ENCODE measurements at places on chromosomes 4 and X. TPM values are rescaled to one million over a fixed set of nuclear protein-coding genes. Genes with fewer than 3 reads are reported as not detected.

DNA sequence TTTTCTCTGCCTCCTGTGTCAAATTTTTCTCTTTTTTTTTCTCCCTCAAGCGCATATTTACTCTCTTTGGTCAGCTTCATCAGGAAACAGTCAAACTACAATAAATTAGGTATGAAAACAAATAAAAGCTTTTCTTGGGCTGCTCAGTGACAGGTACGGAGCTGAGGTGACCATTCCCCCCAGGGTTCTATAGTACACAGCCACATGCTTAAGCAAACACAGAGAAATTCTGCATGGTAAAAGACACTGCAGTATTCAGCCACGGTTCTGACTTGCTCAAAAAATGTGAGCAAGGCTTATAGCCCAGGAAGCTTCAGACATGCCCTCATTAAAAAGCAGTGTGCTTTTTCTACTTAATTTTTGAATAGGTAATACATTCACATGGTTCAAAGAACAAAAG lies 138.5 kb downstream of the GRIA3 start:
- no peak overlapping the region for H3K27ac ChIP-seq
- H3K27me3 ChIP-seq: no peaks in the 10 kb centered on the region
- no peak for DNase-seq
- H3K4me1 ChIP-seq: no peaks in the 10 kb centered on the region
- no peak overlapping the region for H3K4me3 ChIP-seq

- H3K4me1 ChIP-seq: no peaks in the 10 kb centered on the region
- no peaks in the 10 kb centered on the region for H3K36me3 ChIP-seq
- DNase-seq: no peak
- no peaks in the 10 kb centered on the region for H3K27me3 ChIP-seq
Measured at GRCh38 chrX:103556963-103557612, 28.2 kb upstream of the TCEAL4 start.

DNA sequence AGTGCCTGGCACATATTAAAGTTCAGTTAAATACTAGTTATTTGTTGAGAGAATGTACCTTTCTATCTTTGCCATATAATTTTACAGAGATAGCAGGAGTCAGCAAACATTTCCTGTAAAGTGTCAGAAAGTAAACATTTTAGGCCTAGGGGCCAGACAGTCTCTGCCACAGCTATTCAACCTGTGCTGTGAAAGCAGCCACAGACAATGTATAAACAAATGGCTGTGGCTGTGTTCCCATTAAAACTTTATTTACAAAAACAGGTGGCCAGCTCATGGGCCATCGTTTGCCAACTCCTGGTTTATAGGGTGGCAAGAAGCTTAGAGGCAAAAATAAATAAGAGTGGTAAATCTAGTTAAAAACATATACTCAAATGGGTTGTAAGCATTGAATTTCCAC lies 34.0 kb upstream of the BRS3 start:
- H3K4me3 ChIP-seq: no peak overlapping the region
- H3K27ac ChIP-seq: no peak overlapping the region
- H3K36me3 ChIP-seq: no peaks in the 10 kb centered on the region
- H3K27me3 ChIP-seq: no peaks in the 10 kb centered on the region
- no peak for DNase-seq

GRCh38 chr4:186201535-186202230 lies 10.3 kb downstream of the CYP4V2 start:
- peaks cover 16% of the 10 kb centered on the region for H3K4me1 ChIP-seq
- peak overlapping the region; percentile 62 for H3K27ac ChIP-seq
- DNase-seq: no peak
- no peaks in the 10 kb centered on the region for H3K36me3 ChIP-seq

DNA sequence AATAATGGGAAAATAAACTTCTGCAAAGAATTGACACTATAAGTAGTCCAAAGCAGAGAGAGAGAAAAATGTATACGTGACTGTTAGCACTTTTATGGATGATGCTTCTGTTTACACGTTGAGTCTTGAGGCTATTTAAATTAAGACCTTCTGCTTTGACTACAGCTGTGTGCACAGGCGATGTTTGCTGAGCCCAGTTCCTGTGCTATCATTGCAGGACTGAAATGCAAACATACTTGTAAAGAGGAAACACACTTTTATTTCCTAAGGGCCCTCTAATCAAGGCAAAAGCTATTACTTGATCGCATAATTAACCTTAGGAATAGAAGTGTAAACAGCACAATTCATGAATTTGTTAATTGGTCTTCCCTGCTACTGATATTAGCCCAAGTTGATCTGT lies 226.9 kb downstream of the FBXW7 start:
- H3K4me1 ChIP-seq: no peaks in the 10 kb centered on the region
- H3K27ac ChIP-seq: no peak overlapping the region
- H3K4me3 ChIP-seq: no peak overlapping the region
- H3K27me3 ChIP-seq: no peaks in the 10 kb centered on the region
- DNase-seq: no peak
- no peaks in the 10 kb centered on the region for H3K36me3 ChIP-seq

DNA sequence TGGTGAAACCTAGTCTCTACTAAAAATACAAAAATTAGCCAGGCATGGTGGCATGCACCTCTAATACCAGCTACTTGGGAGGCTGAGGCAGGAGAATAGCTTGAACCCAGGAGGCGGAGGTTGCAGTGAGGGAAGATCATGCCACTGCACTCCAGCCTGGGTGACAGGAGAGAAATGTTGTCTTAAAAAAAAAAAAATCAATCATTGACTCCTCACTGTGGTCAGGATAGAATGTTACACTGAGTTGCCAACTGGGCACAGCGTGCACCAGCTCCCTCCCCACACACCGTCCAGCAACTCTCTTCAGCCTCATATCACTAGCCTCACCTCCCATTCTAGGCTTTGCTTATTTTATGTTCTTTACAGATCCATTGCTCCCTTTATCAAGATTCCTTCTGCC lies 79.5 kb downstream of the CHRNA9 start:
- no peak overlapping the region for H3K27ac ChIP-seq
- no peaks in the 10 kb centered on the region for H3K4me1 ChIP-seq
- no peak overlapping the region for H3K4me3 ChIP-seq
- no peaks in the 10 kb centered on the region for H3K27me3 ChIP-seq

DNA sequence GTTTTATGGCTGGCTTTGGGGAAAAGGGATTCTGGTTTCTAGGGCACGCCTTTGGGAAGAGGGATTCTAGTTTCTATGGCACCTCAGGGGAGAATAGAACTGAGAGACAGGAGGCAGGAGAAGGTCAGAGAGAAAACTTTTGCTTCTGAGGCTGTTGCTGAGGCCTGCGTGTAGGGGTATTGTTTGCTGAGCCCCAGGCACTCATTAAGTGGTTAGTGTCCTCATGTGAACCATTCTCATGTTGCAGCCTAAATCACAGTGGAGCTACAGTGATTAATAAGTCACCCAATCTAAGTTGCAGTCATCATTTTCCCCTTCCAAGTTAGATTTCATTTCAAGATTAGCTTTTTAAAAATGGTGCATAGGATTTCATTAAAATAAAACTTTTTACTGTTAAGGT lies 29.0 kb downstream of the VCX3A start:
- no peak for DNase-seq
- H3K4me1 ChIP-seq: no peaks in the 10 kb centered on the region
- no peaks in the 10 kb centered on the region for H3K27me3 ChIP-seq

DNA sequence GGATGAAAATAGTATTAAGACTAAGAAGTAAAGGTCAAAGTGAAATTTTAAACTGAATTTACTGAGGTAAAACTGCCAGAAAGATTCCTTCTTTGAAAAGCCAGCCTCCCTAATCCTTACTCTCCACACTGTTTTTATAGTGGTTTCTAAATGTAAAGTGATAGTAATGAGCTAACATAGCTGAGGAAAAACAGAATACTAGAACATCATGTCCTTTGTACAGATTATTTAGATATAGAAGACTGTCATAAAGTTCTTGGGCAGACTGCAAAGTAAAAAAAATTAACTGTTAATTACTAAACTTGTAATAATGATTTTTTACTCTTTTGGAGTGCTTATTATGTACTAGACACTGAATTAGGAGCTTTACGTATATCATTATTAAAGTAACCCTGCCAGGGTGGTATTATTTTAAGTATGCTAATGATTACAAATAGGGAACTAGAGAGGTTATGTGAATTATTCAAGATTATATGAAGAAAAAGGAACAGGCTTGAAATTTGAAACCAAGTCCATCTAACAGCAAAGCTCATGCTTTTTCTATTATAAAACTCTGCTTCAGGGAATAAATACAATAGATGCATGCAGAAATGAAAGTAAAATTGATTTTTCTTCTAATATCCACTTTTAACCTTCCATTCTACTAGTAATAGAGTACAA lies 150.5 kb downstream of the TBCK start:
- H3K27me3 ChIP-seq: no peaks in the 10 kb centered on the region
- no peaks in the 10 kb centered on the region for H3K4me1 ChIP-seq
- H3K27ac ChIP-seq: no peak overlapping the region
- H3K36me3 ChIP-seq: peaks cover 20% of the 10 kb centered on the region
- DNase-seq: no peak

GRCh38 chr4:137533855-137534254 lies 1.6 kb upstream of the PCDH18 start:
- H3K27ac ChIP-seq: peak overlapping the region; percentile 85
- H3K4me3 ChIP-seq: peak overlapping the region; percentile 61
- peaks cover 6% of the 10 kb centered on the region for H3K4me1 ChIP-seq
- H3K27me3 ChIP-seq: no peaks in the 10 kb centered on the region
- no peaks in the 10 kb centered on the region for H3K36me3 ChIP-seq
- no peak for DNase-seq

DNA sequence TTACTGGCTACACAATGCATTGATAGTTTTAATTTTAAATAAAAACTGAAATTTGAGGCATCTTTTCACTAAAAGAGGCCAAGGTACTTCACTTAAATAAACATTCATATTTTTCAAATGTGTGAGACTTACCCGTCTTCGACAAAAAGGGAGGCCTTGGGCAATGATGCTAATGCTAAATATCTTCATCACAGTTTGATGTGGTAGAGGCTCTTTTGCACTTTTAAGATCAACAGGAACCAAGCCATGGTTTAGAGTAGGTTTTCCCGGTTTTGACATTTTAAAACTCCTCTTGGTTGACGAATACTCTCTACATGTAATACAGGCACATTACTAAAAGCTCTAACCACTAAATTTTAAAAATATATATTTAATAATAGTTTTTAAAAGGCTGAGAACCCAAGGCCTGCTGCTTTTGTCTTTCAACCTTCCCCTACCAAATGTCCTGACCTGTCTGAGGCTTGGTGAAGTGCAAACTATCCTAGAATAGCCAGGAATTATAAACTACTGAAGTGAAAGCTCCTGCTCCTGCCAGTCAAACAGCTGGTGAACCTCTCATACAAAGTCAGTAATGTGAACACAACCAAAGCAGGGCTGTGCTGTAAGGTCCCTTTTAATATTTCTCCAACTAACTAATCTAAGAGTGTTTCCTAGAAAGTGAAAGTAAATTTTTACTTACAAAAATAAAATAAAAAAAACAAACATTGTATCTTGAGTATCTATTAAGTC lies 153.7 kb downstream of the FBXW7 start:
- no peaks in the 10 kb centered on the region for H3K4me1 ChIP-seq
- DNase-seq: no peak
- H3K27ac ChIP-seq: peak overlapping the region; percentile 44
- H3K36me3 ChIP-seq: no peaks in the 10 kb centered on the region
- no peak overlapping the region for H3K4me3 ChIP-seq

DNA sequence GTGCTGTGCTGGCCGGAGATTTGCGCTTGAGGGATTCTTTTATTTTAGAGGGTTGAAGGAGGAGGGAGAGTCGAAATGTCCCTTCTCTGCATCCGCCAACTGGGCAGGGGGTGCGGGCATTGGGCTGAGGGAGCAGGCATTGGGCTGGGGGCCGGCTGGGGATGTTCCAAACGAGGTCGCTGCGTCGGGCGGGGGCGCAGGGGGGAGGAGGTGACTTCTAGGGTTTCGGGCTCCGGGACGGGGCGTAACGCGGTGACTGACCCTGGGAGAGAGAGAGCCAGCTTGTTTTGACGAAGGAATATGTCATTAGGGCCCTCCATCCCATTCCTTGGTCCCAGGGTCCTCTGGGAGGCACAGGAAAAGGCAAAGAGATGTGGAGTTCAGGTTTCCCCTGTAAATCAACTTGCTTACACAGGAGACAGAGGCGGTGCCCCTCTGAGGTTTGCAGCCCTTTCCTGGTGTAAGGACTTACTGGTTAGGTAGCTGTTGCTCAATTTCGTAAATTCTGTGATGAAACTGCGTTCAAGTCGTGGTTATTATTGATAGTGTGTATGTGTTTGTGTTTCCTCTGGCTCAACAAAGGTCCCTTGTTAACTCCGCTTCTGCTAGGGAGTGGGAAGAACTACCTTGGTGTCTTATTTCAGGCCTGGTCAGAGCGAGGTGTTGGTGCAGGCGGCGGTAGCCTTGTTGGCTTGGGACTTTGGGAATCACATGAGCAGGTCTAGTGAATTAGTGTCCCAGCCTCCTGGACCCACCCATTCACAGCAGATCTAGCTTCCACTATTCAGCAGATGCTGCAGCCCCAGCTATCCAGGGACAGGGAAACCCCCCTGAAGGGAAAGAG lies 716 bp downstream of the FHIP1A start:
- DNase-seq: peak; percentile 64
- H3K36me3 ChIP-seq: no peaks in the 10 kb centered on the region
- H3K27me3 ChIP-seq: no peaks in the 10 kb centered on the region
- peaks cover 16% of the 10 kb centered on the region for H3K4me1 ChIP-seq

DNA sequence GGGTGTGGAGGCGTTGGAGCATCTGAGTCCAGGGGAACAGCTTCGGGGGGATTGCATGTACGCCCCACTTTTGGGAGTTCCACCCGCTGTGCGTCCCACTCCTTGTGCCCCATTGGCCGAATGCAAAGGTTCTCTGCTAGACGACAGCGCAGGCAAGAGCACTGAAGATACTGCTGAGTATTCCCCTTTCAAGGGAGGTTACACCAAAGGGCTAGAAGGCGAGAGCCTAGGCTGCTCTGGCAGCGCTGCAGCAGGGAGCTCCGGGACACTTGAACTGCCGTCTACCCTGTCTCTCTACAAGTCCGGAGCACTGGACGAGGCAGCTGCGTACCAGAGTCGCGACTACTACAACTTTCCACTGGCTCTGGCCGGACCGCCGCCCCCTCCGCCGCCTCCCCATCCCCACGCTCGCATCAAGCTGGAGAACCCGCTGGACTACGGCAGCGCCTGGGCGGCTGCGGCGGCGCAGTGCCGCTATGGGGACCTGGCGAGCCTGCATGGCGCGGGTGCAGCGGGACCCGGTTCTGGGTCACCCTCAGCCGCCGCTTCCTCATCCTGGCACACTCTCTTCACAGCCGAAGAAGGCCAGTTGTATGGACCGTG lies 2.2 kb downstream of the AR start:
- H3K27me3 ChIP-seq: no peaks in the 10 kb centered on the region
- no peaks in the 10 kb centered on the region for H3K4me1 ChIP-seq
- DNase-seq: peak; percentile 71
- peak overlapping the region; percentile 56 for H3K27ac ChIP-seq
- no peaks in the 10 kb centered on the region for H3K36me3 ChIP-seq
- peak overlapping the region; percentile 52 for H3K4me3 ChIP-seq

Gene VCX
- total RNA-seq: not detected

Gene DUSP9
- total RNA-seq: not detected

Gene SH3TC1
- total RNA-seq: 6.4 TPM

Data from sigmoid colon (tissue), 7 donors.